ENCODE measurements at places on chromosomes 5 and 9.

DNA sequence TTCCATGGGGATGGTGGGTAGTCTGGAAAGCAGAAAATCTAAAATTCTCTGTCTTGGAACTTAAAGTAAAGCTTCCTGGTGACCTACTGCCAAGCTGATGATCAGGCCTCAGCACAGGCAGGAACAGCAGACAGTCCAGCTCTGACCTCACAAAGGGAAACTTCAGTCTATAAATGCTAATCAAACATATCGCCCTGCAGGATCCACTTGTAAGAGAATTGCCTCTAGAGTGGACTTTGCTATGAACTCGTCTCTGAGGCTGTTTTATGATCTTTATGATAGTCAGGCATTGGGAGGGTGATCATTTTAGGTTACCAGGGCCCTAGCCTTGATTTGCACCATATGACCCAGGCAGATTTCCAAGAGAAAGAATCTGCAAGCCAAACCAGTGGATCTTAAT, 67.6 kb upstream of the SELENOP start:
- DNase-seq = no peak

GRCh38 chr9:29945012-29945411, 2371.7 kb upstream of the C9orf72 start:
- no peak for DNase-seq

DNA sequence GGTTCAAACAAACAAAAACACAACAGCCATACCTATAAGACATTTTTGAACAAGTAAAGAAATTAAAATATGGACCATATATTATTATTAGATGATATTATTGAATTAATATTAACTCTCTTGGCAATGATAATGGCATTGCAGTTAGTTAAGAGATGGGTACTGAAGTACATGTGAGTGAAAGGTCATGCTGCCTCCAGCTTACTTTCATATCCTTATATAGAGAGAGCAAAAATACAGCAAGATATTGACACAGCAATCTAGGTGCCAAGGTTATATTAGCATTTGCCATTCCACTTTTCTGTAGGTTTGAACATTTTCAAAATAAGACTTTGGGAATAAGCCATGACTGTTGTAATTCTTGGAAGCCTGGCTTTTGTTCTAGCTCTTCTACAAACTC, 6.1 kb downstream of the TNFSF8 start:
- no peak for DNase-seq

DNA sequence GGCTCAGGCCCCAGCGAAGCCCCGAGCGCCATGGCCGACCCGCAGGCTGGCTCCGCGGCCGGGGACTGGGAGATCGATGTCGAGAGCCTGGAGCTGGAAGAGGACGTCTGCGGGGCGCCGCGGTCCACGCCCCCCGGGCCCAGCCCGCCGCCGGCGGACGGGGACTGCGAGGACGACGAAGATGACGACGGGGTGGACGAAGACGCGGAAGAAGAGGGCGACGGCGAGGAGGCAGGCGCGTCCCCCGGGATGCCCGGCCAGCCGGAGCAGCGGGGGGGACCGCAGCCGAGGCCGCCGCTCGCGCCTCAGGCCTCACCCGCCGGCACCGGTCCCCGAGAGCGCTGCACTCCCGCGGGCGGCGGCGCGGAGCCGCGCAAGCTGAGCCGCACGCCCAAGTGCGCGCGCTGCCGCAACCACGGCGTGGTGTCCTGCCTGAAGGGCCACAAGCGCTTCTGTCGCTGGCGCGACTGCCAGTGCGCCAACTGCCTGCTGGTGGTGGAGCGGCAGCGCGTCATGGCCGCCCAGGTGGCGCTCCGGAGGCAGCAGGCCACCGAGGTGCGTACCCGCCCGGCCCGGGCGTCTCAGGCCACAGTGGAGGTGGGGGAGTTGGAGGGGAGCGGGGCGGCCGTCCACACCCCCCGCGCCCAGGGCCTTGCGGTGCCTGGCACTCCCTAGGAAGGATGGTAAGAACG, 1.6 kb downstream of the DMRT2 start:
- DNase-seq = no peak

GRCh38 chr9:98678244-98678842, 30.4 kb downstream of the GABBR2 start:
- no peak for DNase-seq

DNA sequence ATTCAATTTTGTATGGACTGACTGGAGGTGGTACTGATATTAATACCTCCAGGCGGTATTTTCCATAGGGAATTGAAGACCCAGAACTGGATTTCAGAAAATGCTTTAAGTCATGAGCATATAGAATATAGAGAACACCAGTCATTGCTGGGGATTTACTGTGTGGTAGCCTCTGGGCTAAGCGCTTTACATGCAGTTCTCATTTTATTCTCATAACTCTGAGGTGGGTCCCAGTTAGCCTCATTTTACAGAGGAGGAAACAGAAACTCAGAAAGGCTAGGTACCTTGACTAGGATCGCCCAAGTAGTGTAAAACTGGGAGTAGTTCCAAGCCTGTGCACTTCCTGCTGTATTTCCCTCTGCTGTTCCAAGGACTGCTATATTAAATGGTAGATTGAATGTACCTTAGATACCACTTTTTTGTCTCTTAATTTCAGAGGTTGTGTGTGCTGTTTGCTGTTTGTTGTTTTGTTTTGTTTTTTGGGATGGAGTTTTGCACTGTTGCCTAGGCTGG, 13.8 kb downstream of the SLC44A1 start:
- DNase-seq = no peak

- DNase-seq = no peak
These were observed 6.3 kb downstream of the NR2F1 start for GRCh38 chr5:93589152-93589828.

GRCh38 chr9:90455316-90455715, 187.3 kb downstream of the DIRAS2 start:
- DNase-seq = no peak

- DNase-seq = no peak
These were observed 972.0 kb downstream of the DTWD2 start for GRCh38 chr5:118016396-118016795.

DNA sequence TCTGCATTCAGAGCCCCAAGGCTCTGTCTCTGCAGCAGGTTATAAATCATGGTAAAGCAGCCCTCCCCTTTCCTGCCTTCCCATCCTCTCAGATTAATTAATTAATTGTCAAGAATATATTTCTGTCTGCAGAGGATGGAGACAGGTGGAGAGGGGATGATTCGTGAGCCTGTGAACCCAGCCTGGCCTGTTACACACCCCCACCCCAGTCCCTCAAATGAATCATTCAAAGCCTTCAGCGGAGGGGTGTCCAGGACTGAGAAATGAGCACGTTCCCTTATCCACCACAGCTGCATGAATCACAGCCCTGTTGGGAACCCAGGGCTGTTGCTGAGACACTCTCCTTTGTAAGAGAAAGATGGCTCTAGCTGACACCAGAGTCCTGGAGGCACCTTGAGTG, 56.0 kb downstream of the NIPAL4 start:
- no peak for DNase-seq

- no peak for DNase-seq
These were observed 8.0 kb downstream of the GAS1 start for GRCh38 chr9:86939321-86939720.

DNA sequence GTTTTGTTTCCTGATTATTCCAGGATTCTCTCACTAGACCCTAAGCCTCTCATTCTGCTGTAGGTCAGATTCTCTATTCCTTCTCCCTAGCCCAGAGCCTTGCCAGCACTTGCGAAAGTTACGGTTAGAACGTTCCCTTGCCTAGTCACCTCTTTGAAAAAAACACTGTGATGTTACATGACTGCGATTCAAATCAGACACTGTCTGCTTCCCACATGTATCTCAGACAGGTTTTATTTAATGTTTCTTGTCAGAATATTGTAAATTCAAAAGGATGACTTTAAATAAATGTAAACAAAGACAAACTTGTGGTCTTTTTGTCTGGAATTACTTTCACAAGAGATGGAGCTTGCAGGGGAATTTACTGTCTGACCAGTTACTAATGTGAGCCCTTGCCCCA, 116.5 kb upstream of the OTULINL start:
- no peak for DNase-seq

- no peak for DNase-seq
These were observed 229.2 kb downstream of the MRPS30 start for GRCh38 chr5:45037927-45038326.

DNA sequence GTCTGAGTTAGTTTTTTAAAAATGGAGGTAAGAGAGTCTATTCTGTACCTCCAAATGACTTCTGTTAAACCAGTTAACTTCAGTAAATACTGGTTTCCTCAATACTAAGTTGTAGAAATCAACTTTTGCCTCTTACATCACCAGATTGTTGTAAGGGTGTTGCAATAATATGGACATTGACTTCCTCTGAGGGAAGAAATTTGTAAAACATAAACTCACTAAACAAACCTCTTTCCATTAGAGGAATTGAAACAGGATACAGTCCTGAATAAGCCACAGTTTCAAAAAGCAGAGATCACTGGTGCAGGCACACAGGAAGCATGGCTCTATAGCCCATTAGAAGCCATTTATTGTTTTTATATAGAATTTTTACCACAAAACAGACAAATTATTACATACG, 32.7 kb upstream of the SLCO6A1 start:
- DNase-seq = no peak

DNA sequence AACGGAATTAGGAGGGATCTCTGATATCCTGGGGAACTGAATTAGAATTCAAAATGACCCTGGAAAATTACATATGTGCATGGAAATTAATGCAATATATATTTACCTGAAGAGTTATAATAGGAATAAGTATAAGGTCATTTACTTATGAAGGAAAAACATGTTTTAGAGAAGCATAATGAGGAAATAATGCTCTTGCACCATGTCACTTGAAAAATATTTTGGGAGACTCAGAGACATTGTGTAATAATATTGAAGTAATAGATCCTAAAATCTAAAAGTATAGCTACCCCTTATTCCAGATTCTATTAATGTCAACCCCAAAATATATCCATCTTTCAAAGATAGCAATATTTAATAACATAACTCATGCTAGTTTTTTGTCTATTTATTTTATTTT, 28.4 kb downstream of the SPZ1 start:
- DNase-seq = no peak

- no peak for DNase-seq
These were observed 122.9 kb upstream of the IL12B start for GRCh38 chr5:159453209-159453608.

DNA sequence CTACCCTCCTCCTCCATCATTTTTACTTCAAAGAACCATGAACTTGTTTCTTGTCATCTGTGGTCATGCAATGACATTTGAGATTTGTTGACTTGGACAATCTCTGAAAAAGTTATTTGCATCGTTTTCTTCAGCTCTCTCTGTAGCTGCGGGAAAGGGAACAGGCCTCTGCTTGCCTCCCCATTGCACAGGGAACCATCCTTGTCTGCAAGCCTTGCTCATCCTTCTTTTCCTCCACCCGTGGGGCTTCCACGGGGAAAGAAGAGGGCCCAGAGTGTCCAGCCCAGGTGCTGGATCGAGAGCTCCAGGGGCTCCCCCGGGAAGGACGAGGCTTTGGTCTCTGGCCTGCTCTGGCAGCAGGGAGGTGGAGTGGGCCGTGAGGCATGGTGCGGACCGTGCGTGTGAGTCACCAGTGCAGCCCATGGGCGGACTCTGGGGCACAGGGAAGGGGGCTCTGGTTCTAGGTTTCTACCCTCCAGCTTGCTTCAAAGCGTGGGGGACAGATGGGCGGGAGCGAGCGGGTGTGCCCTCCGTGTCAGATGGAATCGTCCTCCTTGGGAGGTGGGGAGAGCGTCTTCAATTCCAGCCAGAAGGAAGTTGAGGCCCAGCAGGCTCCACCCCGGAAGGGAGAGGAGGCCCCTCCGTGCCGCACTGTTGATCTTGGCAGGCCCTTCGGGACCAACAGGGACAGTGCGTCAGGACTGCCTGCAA, 6.0 kb upstream of the IRX4 start:
- no peak for DNase-seq

DNA sequence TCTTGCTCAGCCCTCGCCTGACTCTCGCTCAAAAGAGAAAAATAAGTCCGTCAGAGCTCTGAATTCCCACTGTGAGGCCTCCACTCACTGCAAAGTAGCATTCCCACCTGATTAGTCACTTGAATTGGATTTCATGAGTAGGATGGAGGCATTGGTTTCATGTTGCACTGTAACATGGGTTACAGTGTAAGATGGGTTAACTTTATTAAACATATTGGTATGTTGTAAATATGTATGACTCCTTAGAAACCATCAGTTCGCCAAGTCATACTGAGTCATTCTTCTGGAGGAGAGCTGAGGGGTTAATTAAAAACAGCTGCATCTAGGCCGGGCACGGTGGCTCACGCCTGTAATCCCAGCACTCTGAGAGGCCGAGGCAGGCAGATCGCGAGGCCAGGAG, 93.8 kb upstream of the BNC2 start:
- no peak for DNase-seq

GRCh38 chr9:19020886-19021455, 12.0 kb downstream of the SAXO1 start:
- DNase-seq = no peak

DNA sequence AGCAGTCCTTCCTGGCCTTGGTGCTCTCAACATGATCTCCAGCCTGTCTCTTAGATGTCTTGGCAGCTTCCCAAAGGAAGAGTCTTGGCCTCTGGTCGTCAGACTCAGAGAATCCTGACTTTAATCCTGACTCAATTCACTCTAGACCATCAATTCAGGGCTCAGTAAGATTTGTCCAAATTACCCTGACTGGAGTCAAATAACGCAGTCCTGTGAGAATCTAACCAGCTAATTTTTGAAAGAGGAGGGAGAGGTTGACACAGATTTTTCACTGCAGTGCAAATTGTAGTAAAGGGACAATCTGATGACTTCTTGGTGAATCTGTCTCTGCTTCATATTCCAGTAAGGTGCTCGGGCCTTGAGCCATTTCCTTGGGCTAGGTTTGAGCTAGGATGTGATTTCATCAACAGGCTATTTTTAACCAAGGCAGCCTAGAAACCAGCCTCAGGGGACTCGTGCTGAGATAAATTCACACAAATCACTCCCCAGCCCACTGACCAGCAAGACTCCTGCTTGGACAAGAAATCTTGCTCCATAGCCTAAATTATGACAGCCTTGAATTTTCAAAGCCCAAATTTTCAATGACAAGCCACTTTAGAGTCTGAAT, 257.4 kb downstream of the ENC1 start:
- DNase-seq = no peak

DNA sequence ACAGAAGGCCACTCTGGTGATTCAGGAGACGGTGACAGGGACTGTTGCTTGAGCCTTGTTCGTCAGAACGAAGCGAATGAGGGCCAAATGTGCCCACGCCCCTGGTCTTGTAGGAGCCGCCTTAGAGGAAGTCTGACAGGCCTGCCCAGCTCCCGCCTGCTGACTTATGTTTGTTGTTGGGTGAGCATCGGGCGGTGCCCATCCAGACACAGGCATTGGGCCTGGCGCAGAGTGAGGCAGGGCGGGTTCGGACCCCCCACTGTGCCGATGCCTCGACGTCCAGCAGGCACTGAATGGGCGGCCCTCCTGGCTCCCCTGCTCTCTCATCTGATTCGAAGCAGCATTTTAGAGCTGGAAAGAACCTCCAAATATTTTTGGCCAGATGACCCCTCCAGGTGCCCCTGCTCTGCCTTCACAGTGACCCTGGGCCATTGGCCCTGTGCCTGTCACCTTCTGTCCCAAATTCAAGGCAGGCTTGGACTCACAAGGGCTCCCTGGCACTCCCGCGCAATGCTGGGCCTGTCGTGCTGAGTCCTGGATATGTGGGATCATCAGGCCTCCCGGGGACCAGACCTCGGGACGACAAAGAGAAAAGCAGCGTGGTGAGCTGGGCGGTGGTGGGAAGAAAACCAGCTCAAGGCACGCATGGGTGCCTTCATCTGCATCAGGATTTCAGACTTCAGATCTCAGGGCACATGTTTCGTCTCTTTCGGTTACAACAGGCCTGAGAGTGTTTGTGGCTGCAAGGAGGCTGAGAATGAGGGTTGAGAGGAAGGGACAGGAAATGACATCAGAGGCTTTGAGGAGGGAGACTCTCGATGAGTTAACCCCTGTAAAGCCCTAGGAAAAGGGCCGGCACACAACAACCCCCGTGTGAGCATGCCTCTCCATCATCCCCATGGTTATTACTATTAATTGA, 37.1 kb upstream of the OLFM1 start:
- no peak for DNase-seq
